ENCODE measurements at places on chromosomes 5 and 9.

DNA sequence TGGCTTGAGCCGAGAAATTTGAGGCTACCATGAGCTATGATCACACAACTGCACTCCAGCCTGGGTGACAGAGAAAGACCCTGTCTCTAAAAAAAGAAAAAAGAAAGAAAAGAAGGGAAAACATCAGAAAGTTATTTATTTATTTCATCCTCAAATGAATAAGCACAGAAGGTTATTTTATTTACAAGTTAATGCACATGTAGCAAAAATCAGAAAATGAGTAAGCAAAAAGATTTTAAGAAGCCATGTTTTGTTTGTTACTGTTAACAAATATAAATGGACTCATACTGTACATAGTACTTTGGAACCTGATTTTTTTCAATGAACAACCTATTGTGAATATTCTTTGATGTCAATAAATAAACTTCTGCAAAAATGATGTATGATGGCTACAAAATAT, 47.2 kb downstream of the NRG2 start:
- DNase-seq = no peak

GRCh38 chr9:120717176-120717575, 2.9 kb upstream of the MEGF9 start:
- DNase-seq = no peak

GRCh38 chr9:127785023-127785932, 556 bp upstream of the CDK9 start:
- peak; percentile 86 for DNase-seq

DNA sequence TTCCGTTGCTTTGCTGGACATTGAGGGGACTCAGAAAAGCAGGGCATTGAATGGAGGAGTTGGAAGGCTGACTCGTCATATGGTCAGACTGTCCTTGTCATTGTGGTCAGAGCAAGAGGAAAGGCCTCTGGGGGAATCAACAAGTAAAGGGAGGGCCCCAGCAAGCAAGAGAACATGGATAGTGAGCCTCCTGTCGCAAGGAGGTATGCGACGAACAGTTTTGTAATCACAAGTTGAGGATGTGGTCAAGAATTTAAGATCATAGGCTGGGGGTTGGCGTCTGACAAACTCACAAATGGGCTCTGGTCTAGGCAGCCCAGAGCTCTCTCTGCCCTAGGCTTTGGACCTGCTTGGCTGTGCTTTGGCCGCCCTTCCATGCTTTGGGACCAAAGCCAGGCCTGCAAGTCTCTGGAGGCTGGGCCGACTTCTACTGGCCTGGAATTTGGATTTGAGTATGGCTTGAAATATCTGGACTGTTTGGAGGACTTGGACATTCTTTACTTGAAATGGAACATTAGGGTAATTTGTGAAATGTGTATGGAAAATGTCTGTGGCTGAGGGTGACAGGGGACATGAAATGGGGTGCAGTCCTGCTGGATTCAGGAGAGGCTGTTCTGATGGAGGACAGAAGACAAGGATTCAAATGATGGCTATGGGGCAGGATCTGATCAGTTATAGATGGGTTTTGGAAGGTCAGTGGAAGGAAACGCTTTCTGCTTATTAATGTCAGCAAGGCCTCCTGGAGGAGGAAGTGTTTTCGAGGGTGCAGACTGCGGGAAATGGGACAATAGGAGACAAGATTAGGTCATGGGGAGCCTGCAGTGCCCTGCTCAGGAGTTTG, 19.2 kb upstream of the NDST1 start:
- DNase-seq = no peak

GRCh38 chr9:21762064-21762463, 40.4 kb upstream of the MTAP start:
- no peak for DNase-seq

DNA sequence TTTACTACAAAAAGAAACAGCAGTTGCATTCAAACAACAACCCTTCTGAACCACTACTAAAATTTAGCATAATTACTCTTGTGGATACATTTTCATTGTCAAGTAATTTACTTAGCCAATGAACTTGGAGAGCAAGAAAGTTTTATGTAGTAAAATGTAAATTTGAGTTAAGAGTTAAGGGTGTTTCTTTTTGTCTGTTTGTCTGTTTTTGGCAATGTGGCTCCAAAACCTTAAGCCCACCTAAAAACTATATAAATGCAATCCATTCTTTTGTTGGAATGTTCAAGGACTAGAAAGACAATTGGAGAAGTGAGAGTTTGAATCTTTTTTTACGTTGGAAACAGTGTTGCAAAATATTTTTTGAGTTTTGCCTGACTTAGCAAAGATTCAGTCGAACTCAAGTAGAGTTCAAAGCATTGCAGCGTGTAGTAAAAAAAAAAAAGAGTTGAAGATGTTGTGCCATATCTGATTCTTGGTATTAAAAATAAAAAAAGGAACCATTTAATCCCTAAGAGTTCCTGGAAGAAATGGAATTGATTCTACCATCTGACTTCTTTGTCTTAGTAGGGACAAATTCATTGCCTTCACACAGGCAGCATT, 867 bp downstream of the SYK start:
- no peak for DNase-seq

DNA sequence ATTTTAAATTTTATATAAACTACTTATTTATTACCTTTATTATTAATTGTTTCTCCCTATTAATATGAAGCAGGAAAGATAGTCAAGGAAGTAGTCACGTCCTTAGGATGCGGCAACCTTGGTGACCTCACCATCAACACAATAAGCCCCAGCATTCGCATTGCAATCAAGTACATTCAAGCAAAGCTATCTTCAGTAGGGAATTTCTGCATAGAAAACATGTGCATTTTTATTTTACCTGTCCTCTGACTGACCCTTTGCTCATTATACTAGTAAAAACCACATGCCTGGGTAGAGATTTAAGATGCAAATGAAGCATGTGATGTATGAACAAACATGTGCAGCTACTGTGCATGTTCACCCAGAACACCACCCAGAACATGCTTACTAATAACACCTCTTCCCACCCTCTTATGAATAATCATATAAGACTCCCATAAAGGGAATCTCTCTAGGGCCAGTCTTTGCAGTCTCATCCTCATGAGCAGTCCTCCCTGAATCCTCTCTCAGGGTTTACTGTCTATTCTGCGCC, 869.6 kb downstream of the TAF11L14 start:
- no peak for DNase-seq

DNA sequence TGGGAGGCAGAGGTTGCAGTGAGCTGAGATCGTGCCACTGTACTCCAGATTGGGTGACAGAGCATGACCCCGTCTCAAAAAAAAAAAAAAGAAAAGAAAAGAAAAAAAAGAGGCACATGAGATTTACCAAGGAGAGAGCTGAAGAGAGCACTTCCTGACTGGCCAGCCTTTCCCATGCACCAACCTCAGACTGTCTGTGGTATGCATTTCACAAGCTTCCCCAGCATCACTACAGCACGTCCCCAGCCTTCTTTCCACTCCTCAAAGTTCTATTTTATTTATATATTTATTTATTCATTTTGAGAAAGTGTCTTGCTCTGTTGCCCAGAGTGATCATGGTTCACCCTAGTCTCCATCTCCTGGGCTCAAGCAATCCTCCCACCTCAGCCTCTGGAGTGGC, 13.6 kb upstream of the FUBP3 start:
- no peak for DNase-seq

- no peak for DNase-seq
Measured at GRCh38 chr5:151627650-151628049, 36.5 kb upstream of the FAT2 start.

DNA sequence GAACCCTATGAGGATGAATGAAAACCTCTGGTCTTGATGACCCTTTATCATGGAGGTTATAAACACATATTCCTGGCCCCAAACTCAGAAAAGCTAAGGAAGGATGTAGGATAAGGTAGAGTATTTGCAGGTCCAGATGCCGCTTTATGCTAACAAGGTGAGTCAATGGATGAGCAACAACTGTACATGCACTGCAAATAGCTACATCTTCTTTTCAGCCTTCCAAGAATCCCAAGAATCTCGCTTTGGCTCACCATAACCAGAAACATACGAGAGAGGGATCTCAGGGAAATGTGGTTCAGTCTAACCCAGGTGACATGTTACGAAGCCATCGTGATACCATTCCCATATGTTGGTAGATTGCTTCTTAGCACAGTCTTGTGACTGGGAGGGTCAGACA, 152.3 kb upstream of the ANKH start:
- DNase-seq = no peak

- no peak for DNase-seq
Measured at GRCh38 chr9:133690081-133690561, 48.0 kb downstream of the SARDH start.

- DNase-seq = no peak
Measured at GRCh38 chr9:120723565-120723964, 9.3 kb upstream of the MEGF9 start.

DNA sequence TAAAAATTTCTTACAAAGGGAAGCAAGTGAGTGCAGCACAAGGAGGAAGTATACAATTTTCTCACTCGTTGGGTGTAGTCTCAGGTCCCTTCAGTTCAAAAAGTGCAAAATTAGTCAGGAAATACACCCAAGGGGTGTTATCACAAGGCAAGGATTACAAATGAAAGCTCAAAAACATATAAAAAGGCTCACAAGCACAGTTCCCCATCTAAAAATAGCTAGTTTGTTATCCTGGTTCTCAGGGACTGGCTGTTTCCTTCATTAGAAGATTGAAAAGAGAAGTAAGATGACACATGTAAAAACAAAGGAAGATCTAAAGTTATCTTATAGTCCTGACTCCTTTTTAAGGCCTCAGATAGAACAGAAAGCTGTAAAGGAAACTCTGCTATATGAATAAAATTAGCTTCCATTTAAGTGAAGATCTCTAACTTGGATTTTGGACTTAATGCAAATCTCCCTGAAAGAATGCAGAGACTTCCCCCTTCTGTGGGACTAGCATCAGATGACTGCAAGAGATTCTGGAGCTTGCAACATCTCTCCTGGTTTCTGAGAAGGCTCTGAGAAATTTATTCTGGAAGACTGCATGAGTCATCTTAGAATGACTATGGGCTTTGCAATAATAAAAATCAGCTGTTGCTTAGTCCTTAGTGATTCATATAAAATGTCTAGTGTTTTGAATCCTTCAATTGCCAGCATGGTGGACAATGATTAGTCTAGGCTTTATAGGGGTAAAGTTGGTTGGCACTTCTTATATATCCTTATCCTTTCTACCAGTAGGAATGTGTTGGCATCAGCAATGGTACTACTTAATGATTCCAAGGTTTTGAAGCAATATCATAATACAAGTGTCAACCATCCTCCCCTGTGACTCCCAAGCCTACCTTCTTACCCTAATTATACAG, 25.4 kb downstream of the DAB2 start:
- DNase-seq = no peak

DNA sequence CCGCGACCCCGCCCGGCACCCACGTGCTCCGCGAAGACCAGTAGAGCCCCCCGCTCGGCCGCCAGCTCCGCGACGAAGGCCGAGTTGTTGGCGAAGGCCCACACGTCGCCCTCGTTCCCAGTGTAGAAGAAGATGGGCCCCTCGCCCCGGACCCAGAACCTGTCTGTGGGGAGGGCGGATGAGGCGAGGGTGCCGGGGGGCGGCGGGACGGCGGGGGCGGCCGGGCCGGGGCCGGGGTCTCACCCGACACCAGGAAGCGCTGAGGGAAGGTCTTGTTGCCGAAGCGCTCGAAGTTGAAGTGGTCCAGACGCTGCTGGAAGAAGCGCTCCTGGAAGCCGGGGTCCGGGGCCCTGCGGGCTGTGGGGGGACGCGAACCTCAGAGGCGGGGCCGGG, 317 bp downstream of the DPP7 start:
- DNase-seq = no peak

DNA sequence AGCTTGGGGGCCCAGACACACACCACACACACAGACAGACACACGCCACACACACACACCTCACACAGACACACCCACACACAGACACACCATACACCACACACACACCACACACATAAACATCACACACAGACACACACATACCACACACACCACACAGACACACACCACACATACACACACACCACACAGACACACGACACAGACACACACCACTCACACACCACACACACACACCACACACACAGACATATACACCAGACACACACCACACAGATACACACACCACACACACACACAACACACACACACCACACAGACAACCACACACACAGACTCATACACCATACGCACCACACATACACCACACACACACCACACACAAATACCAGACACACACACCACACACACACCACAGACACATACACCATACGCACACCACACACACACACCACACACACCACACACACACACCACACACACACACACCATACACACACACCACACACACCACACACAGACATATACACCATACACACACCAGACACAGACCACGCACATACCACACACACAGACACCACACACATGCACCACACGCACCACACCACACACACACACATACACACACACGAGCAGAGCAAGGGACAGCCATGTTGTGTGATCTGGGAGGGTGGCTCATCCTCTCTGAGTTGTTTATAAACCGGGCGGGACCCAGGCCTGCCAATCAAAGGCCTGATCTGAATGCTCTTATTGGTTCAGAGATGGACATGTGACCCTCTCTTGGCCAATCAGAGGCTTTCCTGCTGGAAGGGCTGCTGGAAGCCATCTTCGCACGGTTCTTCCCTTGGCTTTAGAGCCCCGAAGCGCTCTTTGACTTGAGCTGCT, 148.3 kb downstream of the GAPVD1 start:
- peak; percentile 21 for DNase-seq

DNA sequence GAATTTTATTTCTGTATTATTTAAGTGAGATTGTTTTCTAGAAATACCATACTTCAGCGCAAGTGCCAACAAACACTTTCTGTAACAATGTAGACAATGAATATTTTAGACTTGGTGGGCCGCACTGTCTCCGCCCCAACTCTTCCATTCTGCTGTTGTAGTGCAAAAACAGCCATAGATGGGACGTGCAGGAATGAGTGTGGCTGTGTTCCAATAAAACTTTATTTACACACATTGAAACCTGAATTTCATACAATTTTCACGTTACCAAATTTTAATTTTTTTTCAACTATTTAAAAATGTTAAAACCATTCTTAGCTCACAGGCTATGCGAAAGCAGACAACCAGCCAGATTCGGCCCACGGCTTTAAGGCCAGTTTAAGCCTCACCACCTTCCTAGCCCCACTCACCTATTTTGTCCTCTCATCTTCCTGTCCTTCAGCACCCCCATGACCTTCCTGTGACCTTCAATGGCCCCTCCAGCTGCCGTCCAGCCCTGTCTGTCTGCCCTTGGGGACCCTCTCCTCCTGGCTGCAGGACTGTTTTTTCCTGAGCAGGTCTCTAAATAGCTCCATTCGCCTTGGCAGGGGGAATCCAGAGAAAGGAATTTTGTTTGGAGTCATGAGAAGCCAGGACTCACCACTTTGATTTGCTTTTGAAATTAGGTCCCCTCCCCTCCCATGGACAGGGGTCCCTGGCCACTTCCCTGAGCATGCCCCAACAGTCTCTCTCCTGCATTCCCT, 11.2 kb upstream of the ANXA6 start:
- DNase-seq = no peak

GRCh38 chr5:79255786-79256557, 20.0 kb downstream of the JMY start:
- DNase-seq = no peak

- no peak for DNase-seq
Measured at GRCh38 chr9:8651846-8652215, 852.3 kb upstream of the DMAC1 start.
